ENCODE measurements at places on chromosomes 16 and 17.

DNA sequence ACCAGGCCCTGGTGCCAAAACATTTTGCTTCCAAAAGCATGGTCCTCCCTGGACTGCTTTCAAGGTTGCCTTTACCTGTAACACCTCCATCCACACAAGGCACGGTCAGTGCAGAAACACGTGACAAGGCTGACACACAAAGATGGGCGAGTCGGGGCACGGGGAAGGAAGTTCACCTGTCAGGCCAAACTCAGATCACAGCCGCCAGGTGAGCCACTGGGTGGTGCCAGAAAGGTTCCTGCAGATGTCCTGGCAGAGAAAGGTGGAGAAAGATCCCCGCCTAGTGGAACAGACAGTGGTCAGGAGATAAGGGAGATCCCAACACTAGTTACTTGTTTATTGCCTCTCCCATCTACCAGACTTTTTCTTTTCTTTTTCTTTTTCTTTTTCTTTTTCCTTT is 155.3 kb downstream of the AIPL1 start:
- DNase-seq = no peak

DNA sequence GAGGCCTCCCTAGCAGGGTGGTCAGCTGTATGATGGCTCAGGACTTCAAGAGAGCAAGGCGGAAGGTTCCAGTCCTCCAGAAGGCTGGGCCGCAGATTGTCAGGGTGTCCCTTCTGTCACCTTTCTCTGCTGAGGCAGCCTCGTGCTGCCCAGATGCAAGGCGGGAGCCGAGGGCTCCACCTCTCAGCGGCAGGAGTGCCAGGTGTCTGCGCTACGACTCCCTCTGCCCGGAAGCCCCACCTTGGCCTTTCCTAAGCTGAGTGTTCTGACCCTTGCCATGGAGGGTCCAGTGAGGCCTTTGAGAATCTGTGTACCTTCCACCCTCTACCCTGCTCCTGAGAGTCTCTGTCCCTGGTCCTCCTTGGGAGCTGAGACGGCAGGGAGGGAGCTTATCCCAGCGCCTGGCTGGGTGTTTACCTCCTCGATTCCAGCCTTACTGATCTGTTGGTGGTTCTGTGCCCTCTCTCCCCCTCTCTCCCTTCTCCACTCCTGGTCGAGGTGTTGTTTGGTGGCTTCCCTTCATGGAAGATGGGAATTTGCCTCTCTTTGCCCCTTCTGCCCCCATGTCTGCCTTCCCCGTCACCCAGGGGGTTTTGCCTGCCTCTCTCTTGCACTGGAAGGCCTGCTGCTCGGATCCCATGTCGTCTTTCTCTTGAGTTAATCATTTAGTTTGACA is 2.2 kb upstream of the ZNF750 start:
- no peak for DNase-seq

DNA sequence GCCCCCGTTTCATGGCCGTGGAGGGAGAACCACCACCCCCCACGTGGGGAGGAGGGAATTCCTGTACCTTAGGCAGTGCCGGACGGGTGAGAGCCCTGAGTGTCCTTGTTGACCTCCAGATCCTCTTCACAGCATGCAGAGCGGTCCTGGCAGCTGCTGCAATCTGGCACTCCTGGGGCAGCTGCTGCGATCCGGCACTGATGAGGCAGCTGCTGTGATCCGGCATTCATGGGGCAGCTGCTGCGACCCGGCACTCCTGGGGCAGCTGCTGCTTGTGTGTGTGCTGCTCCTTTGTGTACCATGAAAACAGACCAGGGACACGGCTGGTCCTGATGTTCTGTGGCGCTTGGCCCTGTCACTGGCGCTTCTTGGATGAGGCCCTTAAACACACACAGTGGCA is 12.8 kb downstream of the ZNF778 start:
- no peak for DNase-seq

DNA sequence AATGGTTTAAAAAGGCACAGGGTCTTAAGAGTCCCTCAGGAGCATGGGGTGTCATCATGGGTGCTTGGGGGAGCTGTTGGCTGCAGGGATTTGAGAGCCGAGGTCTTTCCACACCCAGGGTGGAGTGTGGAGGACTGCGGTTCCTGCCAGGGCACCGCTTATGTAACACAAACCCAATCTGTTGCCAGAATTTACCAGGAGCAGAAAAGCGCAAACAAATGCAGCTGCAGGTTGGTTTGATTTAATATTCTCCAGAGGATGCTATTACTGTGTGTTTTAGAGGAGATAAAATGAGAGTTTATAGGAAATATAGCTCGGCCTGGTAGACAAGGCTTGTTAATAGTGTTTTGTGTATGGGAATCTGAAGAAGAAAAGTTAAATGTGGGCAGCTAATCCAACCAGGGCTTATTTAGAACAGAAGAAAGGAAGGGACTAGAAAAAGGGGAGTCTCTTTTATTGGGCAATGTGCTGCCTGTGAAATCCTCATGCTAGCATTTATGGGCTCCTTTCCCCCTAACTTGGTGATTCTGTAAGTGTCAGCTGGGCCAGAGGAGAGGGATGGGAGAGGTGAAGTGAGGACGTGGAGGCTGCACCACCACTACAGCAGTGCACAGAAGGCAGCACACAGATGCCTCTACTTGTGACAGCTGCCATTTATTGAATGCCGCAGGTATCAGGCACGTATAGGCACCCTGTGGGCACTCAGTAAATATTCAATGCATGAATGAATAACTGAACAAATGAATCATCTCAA is 174.7 kb downstream of the KATNIP start:
- DNase-seq = no peak

GRCh38 chr17:14514973-14515372 is 214.1 kb downstream of the HS3ST3B1 start:
- no peak for DNase-seq

DNA sequence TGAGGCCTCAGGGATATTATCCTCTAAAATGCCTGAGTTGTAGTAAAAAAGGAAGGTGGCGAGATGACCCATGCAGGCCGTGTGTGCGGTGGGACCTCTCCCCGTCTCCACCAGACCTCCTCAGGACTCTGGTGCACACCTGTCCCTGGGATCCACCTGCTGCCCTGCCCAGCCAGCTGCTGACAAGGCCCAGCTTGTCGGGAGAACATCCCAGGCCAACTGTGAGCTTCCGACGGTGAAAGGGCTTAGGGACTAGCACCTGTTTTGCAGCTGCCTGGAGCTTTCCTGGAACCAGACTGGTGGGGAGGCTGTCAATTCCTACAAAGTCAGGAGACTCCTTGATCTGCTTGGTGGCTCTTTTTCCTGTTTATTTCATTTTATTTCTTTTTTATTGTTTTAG is 11.6 kb downstream of the IL34 start:
- DNase-seq = no peak

DNA sequence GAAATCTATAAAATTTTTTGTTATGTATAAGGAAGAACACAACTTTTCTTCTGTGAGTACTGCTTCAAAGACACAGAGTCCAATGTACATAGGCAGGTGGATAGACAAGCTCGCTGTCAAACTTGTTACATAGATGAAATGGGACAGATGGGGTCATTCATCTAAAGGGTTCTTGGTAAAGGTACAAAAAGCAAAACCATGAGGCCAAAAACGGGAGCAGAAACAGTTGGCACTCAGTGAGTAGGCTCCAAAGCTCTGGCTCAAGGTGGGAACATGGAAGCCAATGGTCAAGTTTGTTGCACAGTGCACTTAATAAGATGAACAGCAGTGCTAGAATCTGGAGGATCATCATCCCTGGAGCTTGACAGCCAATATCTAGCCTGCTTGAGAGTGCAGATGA is 979.0 kb upstream of the EEF2KMT start:
- DNase-seq = no peak

DNA sequence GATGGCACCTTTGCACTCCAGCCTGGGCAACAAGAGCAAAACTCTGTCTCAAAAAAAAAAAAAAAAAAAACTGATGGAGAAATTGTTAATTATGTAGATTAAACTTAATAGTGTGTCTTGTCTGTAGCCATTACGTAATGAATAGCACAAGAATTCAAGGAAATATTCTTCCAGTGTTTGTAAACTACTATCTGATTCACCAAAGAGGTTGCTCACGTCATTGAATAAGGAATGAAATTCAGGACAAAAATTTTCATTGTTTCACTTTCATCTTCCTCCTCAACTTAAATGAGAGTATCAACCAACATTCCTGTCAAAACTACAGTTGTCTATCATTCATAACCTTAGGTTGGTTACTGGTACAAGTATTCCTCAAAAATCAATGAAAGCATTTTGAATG is 30.7 kb upstream of the MYO18A start:
- no peak for DNase-seq

GRCh38 chr16:72203401-72203800 is 31.4 kb upstream of the PMFBP1 start:
- no peak for DNase-seq

- DNase-seq = no peak
Observed at GRCh38 chr17:4393806-4394205, 27.3 kb upstream of the UBE2G1 start.

- DNase-seq = peak; percentile 43
Observed at GRCh38 chr17:80260791-80261158, at the start of gene RNF213. Gene RNF213, plus strand, starts transcription at chr17:80260852. Its CDS starts 2,830 bp downstream, at chr17:80263682.

GRCh38 chr17:37772982-37773381 is 28.1 kb upstream of the HNF1B start:
- no peak for DNase-seq

- no peak for DNase-seq
Observed at GRCh38 chr17:32141679-32142037, 644 bp upstream of the RHOT1 start.

GRCh38 chr17:21392266-21392665 is 16.1 kb downstream of the KCNJ12 start:
- DNase-seq = no peak

DNA sequence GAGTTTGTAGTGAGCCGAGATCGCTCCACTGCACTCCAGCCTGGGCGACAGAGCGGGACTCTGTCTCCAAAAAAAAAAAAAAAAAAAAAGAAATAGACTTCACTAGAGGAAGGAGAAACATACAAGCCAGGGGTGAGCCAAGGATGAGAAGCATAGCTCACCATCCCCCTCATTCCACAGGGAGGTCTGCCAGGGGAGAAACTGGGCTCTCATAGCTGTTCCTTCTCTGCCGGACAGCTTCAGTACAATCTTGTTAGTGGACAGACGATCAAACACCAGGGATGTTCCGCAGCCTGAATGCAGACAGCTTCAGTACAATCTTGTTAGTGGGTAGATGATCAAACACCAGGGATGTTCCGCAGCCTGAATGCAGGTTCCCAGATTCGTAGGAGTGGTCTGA is 509.6 kb downstream of the CDH13 start:
- no peak for DNase-seq

GRCh38 chr17:49621946-49622529 is 46.4 kb downstream of the NXPH3 start:
- DNase-seq = no peak

DNA sequence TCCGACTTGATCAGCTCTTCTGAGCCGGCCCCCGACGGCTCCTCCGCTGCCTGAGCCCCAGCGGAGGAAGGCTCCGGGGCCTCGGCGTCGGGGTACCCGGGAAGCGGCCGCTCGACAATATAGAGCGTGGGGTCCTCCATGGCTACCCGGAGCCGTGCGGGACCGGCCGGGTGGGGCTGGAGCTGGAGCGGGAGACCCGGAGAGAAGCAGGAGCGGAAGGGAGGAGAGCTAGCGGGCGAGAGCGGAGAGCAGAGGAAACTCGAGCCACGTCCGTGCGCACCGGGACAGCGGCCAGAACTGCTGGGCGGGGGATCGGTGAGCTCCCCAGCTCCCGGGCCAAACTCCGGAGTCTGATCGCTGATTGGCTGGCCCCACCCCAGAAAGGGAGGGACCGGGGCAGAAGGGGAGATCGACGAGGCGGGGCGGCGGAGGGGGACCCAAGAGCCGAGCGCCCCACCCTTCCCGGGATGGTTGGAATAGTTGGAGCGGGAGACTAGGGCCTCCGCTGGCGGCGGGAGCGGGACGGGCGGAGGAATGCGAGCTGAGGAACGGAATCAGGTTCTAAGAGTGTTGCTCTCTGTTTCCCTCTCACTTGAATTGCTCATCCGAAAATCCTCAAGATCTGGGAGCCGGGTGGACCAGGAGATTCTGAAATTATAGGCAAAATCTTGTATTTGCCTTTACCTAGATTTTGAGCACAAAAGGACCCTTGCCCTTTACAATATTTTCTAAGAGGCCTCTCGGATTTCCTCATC is at the start of gene CAVIN1:
TSS of gene CAVIN1 (minus strand) at position 299 of the 755 bp plus-strand sequence. CDS start at position 140, 159 bp downstream.
- DNase-seq = no peak

DNA sequence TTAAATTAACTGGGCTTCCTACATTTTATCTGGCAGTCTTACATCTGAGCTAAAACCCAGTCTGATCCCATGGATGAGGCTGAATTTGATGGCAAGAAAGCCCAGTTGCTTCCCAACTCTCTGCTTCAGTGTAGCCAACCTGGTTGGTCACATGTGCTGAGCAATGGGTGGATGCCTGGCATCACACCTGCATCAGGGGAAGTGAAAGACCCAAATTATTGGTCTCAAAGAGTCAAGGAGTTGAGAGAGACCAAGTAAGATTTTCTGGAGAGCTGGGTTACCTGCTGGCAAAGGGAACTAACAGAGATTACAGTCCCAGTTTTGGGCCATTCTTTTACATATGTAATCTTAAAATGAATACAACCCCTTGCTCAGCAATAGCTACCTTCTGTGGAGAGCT is 38.8 kb downstream of the RGS9 start:
- no peak for DNase-seq

DNA sequence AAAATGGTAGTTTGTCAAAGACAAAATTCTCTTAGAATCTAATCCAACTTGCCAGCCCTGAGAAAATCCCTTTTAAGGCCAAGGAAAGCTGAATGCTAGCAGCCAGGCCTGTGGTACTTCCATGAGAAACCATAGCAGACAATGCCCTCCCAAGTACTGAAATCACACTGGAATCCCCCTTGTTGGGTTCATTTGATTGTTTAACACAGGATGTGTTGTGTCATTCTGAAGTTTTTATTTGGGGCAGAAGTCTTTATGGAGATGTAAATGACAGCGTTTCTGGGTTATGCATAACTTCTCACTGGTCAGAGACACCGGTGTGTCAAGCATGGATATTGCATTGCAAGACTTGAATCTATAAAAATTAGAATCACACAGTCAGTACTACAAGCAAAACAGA is 6.0 kb upstream of the ARL2BP start:
- DNase-seq = no peak

GRCh38 chr17:8994319-8994718 is 27.0 kb upstream of the NTN1 start:
- DNase-seq = peak; percentile 59

DNA sequence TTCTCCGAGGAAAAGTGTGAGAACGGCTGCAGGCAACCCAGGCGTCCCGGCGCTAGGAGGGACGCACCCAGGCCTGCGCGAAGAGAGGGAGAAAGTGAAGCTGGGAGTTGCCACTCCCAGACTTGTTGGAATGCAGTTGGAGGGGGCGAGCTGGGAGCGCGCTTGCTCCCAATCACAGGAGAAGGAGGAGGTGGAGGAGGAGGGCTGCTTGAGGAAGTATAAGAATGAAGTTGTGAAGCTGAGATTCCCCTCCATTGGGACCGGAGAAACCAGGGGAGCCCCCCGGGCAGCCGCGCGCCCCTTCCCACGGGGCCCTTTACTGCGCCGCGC is at the start of gene ERBB2:
TSS of gene ERBB2 (plus strand) at position 247 of the 330 bp plus-strand sequence. CDS start 175 bp downstream, outside the sequence.
- no peak for DNase-seq

DNA sequence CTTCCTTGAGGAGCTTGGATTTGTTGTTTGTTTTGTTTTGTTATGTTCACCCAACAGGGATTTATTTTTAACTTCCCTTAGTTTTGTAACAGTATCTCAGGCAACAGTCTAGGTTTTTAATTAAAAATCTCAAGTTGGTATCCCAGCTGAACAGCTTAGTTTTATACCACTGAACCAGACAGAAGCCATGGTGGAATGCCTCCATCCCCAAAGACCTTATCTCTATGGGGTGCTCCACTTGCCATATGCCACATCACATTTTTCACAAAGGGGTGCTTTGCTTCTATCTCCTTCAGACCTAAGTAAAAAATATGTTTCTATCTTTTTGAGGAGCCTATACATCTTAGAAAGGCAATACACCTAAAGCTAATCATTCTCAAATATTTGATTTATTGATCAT is 715.8 kb upstream of the KIF2B start:
- no peak for DNase-seq

- no peak for DNase-seq
Observed at GRCh38 chr17:78924481-78925151, 571 bp downstream of the TIMP2 start.

All from stimulated activated naive CD4-positive, alpha-beta T cell treated with Interleukin-2 at 50 U/mL for 16 hours (primary cell).